Astrocyte (in vitro differentiated cells and primary cell): ENCODE measurements at places on chromosomes 7 and 10.

- no peak for DNase-seq
Observed at GRCh38 chr10:48242171-48242904, 32.2 kb downstream of the FRMPD2 start.

DNA sequence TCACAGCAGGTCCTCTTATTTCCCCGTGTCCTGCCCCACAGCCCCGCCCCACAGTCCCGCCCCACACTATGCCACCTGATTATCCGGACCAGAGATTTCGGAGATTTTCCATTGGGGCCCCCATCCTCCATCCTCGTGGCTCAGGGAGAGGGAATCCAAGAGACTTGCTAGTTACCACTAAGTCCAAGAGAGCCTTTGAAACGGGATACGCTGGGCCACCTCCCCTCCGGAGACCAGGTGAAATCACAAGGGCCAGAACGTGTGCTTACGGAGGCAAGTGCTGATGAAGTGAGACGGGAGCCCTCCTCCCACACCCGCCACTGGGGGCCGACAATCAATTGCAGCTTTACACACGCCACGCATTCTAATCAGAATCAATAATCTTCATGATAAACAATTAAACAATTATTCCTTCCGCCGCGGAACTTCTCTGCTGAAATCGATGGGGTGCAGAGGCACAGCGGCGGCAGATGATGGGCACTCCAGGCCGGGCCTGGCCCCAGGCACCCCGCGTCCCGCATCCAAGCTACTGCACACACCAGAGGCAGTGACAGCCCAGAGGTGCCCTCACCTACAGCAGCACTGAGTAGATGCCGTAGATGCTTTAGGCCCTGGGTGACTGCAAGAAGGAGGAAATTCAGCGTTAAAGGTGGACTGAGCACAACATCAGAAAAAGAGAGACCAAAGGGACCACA is 534.0 kb upstream of the FOXK1 start:
- DNase-seq, result no peak

DNA sequence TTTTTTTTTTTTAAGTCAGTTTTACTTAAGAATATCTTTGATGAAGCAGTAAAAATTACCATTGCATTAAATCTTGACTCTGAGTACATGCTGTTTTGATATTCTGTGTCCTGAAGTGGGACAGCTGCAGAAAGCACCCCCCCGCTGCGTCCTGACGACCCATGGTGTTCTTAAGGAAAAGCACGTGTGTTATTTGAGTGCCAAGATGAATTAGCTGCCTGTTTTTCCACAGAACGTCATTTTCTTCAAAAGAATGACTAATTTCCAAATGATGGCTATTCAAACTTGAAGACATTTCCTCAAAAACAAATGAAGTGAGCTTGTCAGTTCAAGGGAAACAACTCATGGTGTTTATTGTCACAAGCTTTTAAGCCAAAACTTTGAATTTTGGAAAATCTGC is 45.9 kb downstream of the CREM start:
- DNase-seq, result peak; percentile 51

DNA sequence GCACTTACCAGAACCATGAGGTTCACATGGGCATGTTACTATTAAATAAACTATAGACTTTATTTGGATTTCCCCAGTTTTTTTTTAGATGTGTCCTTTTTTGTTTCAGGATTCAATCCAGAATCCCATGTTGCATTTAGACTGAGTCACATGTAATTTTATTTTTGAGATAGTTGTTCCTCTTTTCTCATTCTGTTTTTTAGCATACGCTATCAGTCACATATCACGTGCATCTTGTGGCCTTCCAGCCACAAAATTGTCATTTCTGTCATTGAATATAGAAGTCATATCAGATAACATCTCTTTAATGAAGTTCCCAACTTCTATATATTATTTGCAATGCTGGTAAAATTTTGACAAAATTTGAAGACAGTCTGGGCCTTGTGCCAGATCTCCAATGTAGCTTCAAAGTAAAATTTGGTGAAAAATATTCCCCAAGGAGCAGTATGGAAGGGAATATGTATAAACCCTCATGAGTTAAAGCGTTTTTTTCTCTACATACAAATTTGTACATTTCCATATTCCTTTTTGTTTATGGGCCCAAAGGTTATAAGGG is 132.3 kb upstream of the MKI67 start:
- no peak for DNase-seq

- DNase-seq, result no peak
Observed at GRCh38 chr10:111084366-111085255, 7.8 kb downstream of the ADRA2A start.

DNA sequence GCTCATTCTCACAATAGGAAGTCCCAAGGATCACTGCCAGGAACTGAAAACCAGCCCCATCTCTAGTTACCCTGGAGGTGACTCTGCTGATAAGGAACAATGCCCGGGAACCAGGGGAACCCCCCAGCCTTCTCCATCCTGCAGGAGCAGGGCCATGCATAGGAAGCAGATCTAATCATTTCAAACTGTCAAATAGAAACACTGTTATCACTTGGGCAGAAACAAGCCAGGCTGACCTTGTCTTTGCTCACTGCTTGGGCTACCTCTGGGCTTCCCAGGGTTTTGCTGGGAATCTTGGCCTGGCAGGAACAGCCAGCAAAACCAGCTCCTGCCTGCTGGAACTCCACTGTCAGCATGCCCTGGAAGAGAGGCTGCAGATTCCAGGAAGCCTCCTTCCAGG is 114.1 kb downstream of the RNF216 start:
- no peak for DNase-seq

- DNase-seq, result no peak
Observed at GRCh38 chr10:102869258-102870198, at the start of gene AS3MT. TSS of gene AS3MT (plus strand) at chr10:102869470. CDS start at chr10:102869593, 123 bp downstream.
